NB4 (cell line): ENCODE measurements at places on chromosomes 12 and 14.
A peak's percentile ranks its signal among the peaks of the same experiment; 100 is the strongest.

GRCh38 chr14:98607341-98607910 lies 664.6 kb downstream of the BCL11B start:
- DNase-seq = no peak

DNA sequence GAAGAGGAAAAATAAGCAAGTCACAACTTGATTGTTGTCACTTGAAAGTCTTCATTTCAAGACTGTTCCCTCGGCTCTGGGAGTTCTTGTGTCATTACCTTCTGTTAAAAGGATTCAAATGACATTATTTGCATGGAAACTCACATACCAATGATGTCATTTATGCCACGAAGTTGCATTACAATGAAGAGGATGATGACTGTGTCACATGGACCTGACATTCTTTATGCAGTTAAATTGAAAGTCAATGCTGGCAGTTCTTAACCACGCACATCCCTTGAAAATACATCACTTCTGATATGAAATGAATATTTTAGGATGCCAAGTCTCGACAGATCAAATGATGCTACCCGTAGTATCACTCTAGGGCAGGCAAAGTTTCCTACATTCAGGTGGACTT lies 1069.5 kb downstream of the VRK1 start:
- no peak for DNase-seq

- no peak for DNase-seq
Observed at GRCh38 chr12:2324387-2324786, 271.6 kb downstream of the CACNA1C start.

GRCh38 chr12:54337854-54338650 lies 13.1 kb downstream of the COPZ1 start:
- DNase-seq = no peak

DNA sequence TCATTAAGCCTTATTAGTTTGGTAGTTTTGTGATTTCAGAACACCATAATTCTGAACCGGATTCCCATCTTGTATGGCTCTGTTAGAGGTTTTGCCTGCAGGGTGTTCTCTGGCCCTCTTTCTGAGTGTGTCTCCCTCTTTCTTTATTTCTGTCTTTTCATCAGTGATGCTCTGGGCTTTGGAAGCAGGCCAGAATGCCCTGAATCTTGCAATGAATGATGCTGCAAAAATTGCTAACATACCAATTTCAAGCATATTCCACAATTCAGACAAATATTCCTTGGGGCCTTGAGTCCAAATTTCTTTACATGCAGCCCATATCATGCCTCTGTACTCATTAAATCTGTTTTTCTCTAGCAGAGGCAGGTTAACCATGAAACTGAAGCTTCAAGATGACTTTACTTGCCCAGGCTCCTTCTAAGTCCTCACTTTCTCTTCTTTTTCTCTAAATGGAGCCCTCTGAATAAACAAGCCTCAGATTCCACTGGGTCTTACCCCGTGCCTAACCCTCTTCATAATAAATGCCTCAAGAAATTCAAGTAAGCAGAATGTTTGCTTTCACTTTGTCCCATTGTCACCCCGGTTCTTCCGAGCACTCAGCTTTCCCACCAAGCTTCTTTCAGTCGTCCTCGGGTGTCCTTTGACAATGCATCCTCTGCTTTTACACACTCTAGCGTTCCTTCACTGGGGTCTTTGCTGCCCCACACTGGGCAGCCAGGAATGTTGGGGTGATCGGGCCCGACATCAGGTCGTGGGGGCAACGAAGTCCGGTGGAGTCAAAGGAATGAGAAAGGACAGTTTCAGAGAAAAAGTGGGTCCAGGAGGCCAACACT lies 78.8 kb upstream of the SLC38A4 start:
- DNase-seq = no peak

DNA sequence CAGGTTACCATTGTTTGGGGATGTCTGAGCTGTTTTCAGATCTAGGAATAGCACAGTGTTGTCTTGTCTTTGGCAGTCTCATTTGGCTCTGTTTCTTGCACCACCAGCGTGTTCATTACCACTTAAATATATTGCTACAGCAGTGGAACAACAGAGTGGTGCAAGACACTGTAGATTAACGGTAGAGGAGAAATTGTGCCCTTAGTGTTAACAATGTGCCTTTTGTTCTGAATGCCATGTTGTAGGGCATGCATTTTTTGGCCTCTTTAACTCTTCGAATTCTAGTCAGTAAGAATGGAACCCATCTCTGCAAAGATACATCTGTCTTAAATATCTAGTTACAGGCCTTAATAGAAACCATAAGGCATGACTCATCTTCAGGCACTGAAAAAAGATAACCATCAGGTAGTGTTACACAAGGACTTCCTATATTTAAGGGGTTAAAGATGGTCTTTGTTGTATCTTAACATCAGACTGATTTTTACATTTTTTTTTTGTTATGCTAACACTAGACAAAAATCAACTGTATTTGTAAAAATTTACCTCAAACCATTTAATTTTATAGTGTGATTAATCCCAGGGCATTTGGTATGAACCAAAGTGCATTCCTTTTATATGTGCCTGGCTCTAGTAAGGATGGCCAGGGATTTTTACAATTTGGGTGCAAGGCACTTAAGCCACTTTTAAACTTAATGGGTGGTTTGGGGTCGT lies 12.9 kb downstream of the DYRK2 start:
- DNase-seq = peak; percentile 79
